Stimulated activated CD8-positive, alpha-beta memory T cell treated with anti-CD3 and anti-CD28 coated beads, Interleukin-2, amount 100 ng/mL, for 48 hours (primary cell): ENCODE measurements at places on chromosomes 16 and 17.
A peak's percentile ranks its signal among the peaks of the same experiment; 100 is the strongest.

GRCh38 chr17:50763716-50764475 lies 3.4 kb downstream of the ANKRD40CL start:
- no peak for DNase-seq

DNA sequence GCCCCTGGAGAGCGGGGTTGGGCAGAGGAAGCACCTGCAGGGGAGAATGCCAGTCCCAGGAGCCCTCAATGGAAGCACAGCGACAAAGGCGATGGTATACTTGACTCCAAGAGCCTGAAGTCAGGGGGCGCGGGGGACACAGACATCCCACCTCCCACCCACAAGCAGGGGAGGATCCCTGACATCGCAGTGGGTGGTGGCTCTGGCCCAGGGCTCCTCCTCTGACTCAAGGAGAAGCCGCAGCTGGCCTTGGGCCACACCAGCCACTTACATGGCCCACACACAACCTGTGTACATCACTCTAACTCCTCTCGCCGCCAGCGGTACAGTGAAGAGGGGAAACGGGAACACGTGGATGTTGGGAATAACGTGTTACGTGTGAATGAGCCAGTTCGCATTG lies 44.3 kb downstream of the FZD2 start:
- no peak for DNase-seq

GRCh38 chr16:2252806-2253148 lies 1.4 kb upstream of the ECI1 start:
- DNase-seq, result no peak

GRCh38 chr16:52528393-52529065 lies 18.4 kb downstream of the TOX3 start:
- no peak for DNase-seq

DNA sequence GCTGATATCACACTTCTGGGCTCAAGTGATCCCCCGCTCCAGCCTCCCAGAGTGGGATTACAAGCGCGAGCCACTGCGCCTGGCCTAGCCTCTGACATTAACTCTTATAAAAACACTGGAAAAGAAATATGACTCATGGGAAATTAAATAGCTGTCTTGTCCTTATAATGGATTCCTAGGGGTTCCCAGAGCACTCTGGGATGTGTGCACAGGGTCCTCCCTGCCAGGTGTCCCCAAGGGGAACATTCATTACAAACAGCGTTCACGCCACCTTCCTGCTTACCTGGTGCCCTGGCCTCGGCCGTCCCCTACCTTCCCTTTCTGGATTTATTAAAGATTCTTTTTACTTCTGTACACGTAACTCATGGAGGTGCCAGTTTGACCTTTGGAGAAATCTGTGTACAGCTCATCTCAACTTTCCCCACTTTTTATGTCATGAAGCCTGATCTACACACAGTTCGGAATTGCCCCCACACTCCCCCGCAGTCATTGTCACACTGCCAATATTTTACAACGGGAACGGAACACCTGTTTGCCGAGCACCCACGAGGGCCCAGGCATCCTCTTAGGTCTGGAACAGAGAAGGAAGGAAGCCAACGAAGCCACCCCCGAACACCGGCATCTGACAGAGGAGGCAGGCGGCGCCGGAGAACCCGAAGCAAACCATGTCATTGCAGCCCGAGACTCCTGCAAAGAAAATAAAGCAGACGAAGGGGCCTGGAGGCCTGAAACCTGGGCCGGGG lies 39.7 kb upstream of the MEAK7 start:
- no peak for DNase-seq

DNA sequence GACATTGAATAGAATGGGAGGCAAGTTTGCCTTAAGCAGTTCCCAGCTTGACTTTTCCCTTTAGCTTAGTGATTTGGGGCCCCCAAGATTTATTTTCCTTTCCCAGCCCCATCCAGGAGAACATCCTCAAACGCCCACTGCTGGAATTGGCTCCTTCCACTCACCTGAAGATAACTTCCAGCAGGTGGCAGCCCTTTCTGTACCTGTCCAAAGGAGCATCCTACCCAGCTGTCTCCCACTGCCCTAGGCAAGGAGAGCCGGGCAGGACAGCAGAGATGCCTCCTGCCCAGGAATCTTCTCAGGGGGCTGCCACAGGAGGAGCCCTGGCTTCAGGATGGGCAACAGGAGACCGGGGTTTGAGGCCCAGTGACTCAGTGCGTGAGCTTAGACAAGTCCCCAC lies 6.4 kb downstream of the CACNG5 start:
- no peak for DNase-seq

- no peak for DNase-seq
Observed at GRCh38 chr16:88610080-88610479, 28.3 kb upstream of the IL17C start.

DNA sequence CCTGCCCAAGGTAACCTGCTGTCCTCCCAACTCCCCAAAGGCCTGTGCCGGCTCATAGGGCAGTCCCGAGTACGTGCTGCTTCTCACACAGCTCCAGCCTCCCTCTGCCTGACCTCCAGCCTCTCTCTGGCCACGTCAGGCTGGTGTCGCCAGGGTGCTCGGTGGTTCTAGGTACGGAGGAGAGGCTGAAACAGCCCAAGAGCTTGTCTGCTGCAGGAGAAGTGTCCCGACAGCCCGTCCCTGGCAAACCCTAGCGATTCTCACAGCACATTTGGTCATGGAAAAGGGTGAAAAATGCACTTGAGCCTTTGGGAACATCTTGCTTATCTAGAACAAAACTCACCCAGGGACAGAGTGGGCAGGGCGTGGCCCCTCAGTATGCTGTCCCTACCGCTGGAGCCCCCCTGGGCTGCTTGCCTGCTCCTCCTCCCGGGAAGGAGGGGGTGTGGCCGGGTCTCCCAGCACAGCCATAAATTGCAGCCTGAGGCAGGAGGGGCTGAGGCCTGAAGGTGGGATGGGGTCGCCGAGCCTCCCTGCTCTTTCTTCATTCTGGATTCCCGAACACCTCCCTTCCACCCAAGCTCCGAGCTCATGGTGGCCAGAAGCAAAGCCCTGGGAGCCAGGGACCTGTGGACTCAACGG lies 40.4 kb downstream of the TIMM22 start:
- no peak for DNase-seq

DNA sequence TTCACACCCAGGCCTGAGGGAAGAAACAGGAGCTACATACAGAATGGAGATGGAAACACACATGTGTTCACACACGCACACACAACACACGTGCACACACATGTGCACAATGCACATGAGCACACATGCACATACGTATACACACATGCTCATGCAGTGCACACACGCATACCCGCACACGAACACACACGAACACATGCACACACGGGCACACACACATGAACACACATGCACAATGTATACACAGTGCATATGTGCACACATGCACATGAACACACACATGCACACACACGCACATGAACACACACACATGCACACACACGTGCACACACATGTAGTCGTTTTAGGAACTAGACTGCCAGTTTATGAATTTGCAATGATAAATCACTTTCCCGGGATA lies 49.3 kb upstream of the CDR2 start:
- no peak for DNase-seq

- no peak for DNase-seq
Observed at GRCh38 chr16:12398029-12398682, 405.5 kb downstream of the CPPED1 start.

- DNase-seq, result no peak
Observed at GRCh38 chr16:67084345-67085028, 25.3 kb upstream of the PHAF1 start.

DNA sequence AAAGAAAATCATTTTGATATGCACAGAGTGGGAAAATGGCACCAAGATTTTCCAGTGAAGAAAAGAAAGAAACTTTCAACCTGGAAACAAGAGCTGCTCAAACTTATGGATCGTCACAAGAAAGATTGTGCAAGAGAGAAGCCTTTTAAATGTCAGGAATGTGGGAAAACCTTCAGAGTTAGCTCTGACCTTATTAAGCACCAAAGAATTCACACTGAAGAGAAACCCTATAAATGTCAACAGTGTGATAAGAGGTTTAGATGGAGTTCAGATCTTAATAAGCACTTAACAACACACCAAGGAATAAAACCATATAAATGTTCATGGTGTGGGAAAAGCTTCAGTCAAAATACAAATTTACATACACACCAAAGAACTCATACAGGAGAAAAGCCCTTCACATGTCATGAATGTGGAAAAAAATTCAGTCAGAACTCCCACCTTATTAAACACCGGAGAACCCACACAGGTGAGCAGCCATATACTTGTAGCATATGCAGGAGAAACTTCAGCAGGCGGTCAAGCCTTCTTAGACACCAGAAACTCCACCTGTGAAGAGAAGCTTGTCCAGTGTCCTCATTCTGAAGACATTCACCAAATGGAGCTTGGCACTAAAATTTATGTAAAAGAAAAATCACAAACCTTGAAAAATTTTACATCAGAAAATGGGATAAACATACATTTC lies 12.2 kb downstream of the ZNF75A start:
- no peak for DNase-seq

- DNase-seq, result no peak
Observed at GRCh38 chr16:12625716-12626115, 178.0 kb downstream of the CPPED1 start.

- DNase-seq, result no peak
Observed at GRCh38 chr16:9169094-9169493, 77.7 kb downstream of the HAPSTR1 start.

GRCh38 chr16:1105888-1106620 lies 10.0 kb upstream of the C1QTNF8 start:
- DNase-seq, result peak; percentile 38

DNA sequence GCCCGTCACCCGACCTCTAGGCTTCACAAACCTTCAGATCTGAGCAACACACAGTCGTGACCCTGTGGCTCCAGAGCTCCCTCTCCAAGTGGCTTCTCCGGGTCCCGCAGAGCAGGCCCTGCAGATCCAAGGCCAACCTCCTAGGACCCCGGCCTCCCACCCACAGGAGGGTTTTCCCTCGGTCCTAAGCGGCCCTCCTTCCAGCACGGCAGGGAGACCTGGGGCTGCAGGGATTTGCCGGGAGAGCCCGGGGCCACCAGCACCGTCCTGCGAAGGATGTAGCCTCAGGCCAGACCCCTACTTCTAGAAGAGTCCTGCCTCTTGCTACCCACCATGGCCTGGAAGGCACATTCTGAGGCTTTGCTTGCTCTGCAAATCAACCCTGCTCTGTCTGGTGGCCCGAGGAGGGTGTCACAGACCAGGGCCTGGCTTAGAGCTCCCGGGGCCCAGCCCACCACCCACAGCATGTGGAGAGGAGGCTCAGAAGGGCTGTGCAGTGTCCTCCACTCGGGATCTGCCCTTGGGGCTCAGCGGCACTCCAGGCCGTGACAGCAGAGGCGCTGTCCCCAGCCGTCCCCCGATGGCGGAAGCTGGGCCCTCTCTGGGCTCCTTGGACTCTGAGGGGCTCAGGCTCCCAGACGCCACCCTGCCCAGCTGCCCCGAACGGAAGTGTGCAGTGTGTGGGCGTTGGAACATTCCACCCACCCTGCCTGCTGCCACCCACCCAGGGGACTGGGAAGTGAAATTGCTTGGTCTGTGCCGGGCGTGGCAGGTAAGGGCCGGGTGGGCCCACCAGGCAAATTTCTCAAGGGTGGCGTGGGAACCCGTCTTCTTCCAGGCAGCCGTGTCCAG lies 28.8 kb upstream of the ACSF3 start:
- DNase-seq, result no peak
